Stimulated activated CD8-positive, alpha-beta memory T cell treated with anti-CD3 and anti-CD28 coated beads, Interleukin-4, amount 100 ng/mL, for 4 hours (primary cell): ENCODE measurements at places on chromosomes 1 and 21.

- no peak for DNase-seq
Measured at GRCh38 chr1:147748676-147749350, 11.6 kb downstream of the GJA5 start.

DNA sequence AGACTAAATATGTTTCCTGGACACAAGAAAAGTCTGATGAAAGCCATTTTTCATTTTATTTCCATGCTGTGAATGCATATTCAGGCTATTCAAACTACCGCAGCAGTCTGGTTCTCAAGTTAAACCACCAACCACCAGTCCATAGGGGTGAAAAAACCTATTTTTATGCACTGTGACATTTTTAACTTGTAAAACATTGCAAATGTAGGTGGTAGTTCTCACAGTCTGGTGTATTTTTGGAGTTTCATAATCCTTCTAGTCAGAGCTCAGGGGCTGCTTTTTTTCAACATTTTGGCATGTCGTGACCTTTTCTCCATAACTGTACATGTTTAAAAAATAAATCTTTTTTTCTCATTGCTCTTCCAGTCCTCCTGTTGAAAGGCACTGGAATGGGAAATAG lies 907.6 kb upstream of the ADGRL2 start:
- no peak for DNase-seq

GRCh38 chr1:14713077-14713476 lies 114.6 kb downstream of the KAZN start:
- no peak for DNase-seq

DNA sequence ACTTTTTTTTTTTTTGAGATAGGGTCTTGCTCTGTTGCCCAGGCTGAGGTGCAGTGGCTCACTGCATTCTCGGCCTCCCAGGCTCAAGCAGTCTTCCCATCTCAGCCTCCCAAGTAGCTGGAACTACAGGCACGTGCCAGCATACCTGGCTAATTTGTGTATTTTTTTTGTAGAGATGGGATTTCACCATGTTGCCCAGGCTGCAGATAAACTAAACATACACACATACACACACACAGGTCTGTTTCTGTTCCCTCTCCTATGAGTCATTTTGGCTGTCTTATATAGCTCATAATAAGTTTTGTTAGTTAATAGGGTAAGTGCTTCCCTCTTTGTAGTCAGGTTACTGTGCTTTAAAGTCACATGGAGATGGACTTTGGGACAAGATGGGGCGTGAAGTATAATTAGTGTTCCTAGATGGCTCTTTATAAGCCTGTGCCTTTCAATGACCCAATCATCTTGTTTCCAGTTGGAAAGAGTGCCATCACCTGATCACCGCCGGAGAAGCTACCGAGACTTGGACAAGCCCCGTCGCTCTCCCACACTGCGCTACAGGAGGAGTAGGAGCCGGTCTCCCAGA lies 9.1 kb downstream of the PRPF38A start:
- no peak for DNase-seq

GRCh38 chr1:2275796-2276536 lies 47.8 kb downstream of the SKI start:
- no peak for DNase-seq

DNA sequence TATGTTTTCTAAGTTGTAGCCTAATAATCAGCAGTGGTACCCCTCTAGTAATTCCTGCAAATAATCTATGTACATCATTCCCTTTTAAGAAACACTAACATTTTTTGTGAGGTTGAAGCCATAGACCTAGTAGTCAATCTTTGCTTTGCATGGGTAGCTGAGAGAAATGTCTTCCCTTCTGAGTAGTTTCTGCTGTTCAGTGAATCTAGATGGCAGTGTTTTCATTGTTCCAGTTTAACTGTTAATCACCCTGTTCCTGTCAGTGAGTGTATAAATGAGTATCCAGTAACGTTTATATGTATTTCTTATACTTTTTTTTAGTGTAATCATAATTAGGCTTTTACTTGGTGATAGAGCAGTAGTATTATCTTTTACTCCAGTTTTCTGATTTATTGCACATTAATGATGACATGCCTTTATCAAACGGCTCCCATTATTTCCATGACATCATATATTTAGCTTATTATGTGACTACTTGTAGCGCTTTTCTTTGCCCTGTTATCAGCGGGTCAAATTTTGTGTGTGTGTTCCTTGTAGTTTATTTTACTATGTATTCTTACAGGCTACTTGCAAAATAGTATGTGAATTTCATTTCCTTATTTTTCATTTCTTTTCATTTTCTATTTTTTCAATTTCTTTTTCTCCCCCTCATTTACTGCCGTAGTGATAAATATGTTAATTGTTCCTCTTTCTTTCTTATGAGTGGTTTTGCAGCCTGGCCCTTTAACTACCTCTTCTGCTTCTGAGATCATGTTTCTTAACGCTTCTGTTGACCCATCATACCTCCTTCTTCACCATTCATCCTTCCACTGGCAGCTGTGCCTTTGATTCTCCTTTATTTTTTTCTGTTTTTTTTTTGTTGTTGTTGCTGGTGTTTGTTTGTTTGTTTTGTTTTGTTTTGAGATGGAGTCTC lies 18.8 kb downstream of the CEP350 start:
- no peak for DNase-seq

DNA sequence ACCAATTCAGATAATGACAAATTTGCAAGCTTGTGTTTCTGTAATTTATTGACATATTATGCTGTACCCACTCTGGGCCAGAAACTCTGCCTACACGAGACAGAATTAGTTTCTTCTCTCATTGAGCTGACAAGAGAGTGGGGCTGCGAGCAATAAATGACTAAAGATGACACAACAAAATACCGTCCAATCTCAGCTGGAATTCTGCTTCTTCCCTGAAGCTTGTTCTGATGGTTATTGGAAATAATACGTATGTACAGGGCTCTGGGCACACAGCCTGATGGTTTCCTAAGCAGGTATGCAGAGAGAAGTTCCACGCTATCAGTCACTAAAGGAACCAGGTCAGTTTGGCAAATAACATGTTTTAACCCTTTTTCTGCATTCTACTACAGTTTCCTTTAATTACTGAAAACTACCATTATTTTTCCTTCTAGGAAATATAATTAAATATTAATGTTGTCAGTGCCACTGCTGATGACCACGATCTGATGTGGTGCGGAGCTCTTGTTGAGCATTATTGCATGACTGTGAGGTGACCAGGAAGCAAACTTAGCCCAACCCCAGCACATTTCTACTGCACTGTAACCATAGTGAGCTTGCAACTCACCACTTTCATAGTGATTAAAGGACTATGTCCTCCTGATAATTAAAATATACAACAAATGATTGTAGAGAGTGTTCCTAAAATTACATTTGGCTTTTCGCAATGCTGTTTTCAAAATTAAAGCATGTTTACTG lies 221.4 kb upstream of the L1TD1 start:
- no peak for DNase-seq

- DNase-seq, result no peak
Measured at GRCh38 chr1:84836145-84836544, 56.9 kb downstream of the LPAR3 start.
